ENCODE measurements at places on chromosomes 7 and 10. TPM values are rescaled to one million over a fixed set of nuclear protein-coding genes. Genes with fewer than 3 reads are reported as not detected.

TAF3 gene
- 8.8 TPM for total RNA-seq

TMEM184A gene
- not detected for total RNA-seq

DNA sequence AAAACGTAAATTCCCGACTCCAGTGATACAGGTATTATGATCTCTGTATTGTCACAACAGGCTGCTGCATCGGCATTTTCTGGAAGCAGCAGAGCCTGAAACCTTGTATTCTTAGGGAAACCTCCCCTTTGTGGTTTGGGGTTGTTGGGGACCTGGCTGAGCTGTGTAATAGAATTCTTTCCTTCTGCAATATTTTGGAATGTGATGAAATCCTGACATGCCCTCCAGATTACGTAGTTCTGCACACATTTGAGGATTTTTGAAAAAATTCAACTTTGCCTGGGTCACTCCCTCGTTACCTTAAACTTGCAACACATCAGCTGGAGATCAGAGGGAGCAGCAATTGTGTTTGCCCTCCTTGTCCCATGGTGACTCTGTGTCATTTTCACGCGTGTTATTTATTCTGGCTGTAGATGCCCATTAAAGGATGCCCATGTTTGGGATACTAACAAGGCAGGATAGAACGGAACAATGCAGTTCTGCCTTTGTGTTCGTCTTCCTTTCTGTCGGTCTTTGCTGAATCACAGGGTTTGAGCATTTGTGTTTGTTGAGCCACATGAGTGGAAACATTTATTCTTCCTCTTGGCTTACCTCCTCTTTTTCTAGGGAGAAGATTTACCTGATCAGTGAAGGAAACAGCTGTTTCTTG, 181.7 kb downstream of the TCF7L2 start:
- H3K36me3 ChIP-seq: no peaks in the 10 kb centered on the region
- no peak overlapping the region for H3K4me3 ChIP-seq
- peak overlapping the region; percentile 33 for H3K27ac ChIP-seq

DNA sequence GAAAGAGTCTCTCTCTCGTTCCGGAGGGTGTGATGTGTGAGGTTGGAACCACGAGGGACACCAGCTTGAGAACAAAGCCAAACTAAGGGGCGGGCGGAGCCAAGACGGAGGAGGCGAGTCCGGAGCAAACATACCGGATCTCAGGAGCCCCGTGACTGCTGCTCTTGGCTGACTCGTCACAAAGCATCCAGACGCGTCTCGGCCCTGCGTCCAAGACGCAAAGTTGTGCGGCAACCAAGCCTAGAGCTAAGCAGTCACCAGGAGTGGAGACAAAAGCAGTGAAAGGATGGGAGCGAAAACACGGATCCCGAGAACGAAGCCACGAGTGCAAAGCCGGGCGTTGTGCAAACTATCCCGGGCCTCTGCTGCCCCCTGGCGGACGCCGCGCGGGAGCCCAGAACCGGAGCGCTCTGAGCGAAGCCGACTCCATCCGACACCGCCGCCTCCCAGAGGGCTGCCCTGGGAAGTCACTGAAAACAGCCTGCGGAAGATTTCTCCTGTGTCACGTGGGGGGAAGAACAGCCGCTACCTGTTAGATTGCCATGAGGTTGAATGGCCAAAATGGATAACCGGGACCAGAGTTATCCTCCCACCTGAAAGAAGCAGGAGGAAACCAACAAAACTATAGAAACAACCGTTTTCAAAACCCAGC, 46.4 kb upstream of the TMEM72 start:
- DNase-seq: peak; percentile 98
- H3K4me1 ChIP-seq: peaks cover 8% of the 10 kb centered on the region
- peak overlapping the region; percentile 73 for H3K27ac ChIP-seq
- H3K4me3 ChIP-seq: peak overlapping the region; percentile 56
- H3K27me3 ChIP-seq: no peaks in the 10 kb centered on the region
- no peaks in the 10 kb centered on the region for H3K36me3 ChIP-seq

DNA sequence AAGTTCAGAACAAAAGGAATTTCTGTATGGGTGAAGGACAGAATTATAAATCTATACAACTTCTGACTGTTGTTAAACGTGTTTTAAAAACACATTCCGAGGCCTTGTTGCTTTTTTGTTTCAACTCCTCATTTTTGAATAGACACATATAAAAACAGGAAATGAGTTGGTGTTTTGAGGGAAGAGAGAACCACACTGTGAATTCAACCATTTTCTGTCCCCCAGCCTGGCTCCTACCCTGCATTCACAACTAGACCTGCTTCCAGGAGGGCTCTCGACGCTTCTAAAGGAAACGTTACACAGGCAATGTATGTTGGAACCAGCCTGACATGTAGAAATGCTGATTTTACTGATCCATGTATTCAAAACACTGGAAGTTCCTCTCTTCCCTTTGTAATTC, 76.5 kb downstream of the OR13A1 start:
- no peaks in the 10 kb centered on the region for H3K36me3 ChIP-seq
- DNase-seq: no peak
- no peak overlapping the region for H3K4me3 ChIP-seq

ABCB4 gene
- total RNA-seq: 1.0 TPM

DNA sequence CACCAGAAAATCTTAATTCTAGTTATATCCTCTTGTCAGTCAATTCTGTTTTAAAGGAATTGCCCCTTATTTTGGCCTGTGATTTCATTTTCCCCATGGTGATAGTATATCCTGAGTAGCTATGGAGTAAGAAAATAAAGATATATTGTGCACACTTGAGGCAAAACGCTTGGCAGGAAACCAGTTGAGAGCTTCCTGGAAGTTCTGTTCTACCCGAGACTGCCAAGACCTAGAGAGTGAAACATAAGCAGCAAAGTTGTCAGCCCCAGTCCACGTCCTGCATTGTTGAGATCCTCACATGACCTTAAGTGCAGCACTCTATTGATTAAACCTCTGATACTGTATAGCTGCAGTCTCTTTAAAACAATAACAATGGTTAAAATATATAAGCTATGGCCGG, 235.2 kb downstream of the CDC14C start:
- no peaks in the 10 kb centered on the region for H3K4me1 ChIP-seq
- no peaks in the 10 kb centered on the region for H3K27me3 ChIP-seq
- H3K36me3 ChIP-seq: no peaks in the 10 kb centered on the region
- DNase-seq: no peak

DNA sequence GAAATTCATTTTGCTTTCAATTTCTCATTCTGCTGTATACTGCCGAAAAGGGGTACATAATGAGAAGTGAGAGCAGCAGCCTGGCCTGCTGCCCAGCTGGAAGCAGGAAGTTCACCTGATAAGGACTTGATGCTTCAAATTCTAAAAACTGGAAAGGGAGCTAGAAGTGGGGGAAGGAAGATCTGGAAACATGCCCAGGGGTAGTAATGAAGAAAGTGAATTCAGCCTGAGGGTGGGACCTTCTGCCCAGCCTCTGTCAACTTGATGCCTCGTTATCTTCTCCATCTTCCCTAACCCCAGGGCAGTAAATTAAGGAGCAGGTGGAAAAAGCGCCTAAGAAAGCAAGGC, 69.4 kb downstream of the ARMH3 start:
- H3K4me3 ChIP-seq: no peak overlapping the region
- peaks cover 73% of the 10 kb centered on the region for H3K36me3 ChIP-seq
- DNase-seq: no peak
- no peaks in the 10 kb centered on the region for H3K27me3 ChIP-seq
- H3K4me1 ChIP-seq: no peaks in the 10 kb centered on the region

SP4 gene
- 44.9 TPM for total RNA-seq

DNA sequence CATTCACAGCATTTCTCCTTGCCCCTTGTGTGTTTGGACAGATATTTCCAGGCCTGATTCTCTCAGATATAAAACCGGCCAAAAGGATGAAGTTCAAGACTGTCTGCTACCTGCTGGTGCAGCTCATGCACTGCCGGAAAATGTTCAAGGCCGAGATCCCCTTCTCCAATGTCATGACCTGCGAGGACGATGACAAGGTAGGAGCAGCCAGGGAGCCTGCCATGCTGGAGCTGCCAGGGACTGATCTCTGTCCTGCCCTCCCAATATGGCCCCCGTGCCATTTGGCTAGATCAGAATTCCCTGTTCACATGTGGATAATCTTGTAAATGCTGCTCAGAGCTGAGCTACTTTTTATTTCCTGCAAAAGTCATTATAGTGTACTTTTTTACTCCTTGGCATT, 87.8 kb downstream of the ADCY1 start:
- H3K36me3 ChIP-seq: no peaks in the 10 kb centered on the region
- peak; percentile 26 for DNase-seq
- no peaks in the 10 kb centered on the region for H3K4me1 ChIP-seq
- no peak overlapping the region for H3K27ac ChIP-seq
- no peaks in the 10 kb centered on the region for H3K27me3 ChIP-seq

GRCh38 chr7:114548081-114548980, 133.7 kb downstream of the FOXP2 start:
- H3K36me3 ChIP-seq: no peaks in the 10 kb centered on the region
- DNase-seq: no peak
- no peak overlapping the region for H3K27ac ChIP-seq
- H3K4me1 ChIP-seq: peaks cover 10% of the 10 kb centered on the region
- no peaks in the 10 kb centered on the region for H3K27me3 ChIP-seq

All from esophagus muscularis mucosa (tissue), 4 donors.